Dorsolateral prefrontal cortex (tissue), 122 donors: ENCODE measurements at places on chromosomes 3 and 15.

- DNase-seq: no peak
Observed at GRCh38 chr15:81475471-81475870, 101.5 kb upstream of the TMC3 start.

DNA sequence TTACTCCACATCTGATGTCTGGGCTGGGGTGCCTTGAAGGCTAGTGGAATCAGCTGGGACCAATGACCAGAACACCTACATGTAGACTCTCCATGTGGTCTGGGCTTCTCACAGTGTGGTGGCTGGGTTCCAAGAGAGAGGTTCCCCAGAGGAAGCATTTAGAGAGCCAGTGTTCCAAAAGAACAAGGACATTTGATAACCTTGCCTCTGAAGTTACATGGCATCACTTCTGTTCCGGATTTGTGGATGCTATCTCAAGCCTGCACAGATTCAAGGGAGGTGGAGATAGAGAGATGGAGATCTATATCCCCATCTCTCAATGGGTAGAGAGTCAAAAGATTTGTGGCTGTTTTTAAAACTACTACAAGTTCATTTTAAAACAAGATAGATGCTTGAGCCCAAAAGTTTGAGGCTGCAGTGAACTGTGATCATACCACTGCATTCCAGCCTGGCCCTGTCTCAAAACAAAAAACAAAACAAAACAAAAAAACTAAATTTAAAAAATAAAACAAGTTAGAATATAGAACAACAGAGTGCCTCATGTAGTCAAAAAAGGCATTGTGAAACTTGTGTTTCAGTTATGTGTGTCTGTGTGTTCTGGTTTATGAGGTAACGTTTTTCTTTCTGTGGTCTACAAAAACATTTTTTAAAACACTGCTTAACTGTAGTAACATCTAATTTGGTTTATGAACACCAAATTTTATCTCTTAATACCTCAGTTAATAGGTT lies 44.8 kb downstream of the PDE8A start:
- DNase-seq: no peak

DNA sequence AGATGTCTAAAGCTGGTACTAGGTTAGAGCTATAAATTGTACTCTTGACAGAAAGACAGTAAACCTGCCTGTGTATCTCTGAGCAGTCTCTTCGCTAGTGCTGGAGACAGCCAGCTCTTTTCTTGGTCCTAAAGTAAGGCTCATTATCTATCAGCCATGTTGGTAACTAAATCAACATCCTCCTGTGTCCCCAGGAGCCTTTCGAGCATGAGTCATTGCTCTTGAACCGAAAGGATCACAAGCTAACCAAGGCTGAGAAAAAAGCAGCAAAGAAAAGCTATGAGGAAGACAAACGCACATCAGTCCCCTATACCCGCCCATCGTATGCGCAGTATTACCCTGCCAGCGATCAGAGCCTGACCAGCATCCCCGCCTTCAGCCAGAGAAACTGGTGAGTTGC lies 25.0 kb upstream of the TEX264 start:
- no peak for DNase-seq

DNA sequence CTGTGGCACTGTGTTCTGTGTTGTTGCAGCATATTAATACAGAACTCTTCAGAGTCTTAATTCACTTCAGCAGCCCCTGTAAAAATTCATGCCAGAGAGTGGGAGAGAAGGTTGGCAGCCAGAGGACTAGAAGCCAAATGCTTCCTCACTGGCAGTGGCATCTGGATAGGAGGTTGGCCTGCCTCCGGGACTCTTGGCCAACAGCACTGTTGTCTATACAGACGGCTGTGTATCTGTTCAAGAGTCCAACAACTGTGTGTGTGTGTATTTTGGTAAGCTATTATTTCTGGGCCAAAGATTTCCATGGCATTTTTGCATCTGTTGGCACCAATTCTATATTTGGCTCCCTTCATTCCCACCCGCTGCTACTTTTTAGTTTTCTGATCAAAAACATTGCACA lies 156.0 kb upstream of the SOX2 start:
- DNase-seq: peak; percentile 71

DNA sequence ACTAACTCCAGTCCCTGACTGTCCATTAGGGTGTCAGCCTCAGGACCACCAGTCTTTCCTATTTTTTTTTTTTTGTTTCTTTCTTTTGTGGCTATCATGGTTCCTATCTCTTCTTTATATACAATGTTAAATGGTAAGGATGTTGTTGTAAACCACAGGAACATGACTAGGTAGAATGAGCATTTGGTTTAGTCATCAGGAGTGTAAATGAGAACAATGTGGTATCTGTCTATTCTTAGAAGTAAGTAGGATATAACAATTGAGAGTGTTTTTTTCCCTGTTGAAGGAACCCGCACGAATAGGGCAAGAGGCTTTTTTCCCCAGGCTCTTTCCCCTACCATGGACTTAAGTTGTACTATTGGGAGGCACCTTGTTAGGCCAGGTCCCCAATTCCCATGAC lies 880.3 kb upstream of the GBE1 start:
- DNase-seq: no peak

GRCh38 chr15:70093481-70094319 lies 4.0 kb downstream of the TLE3 start:
- no peak for DNase-seq

DNA sequence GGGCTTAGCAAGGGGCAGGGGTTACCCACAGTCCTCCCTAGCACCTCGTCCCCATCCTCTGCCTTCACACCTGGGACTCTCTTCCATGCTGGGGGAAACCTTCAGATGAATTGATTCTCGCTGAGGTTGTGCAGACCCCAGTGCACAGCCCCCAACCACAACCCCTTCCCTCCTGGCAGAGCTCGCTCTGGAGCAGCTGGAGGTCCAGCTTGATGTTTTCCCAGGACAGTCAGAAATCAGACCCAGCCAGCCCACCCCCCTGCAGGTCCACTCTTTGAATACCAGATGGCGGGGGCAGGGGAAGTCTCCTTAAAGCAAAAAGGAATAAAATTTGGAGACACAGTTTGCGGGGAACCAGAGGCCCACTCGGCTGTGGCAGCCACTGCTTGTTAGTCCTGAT lies 234.4 kb downstream of the XXYLT1 start:
- DNase-seq: no peak
